Substantia nigra (tissue), 51 donors: ENCODE measurements at places on chromosomes 3 and 15.

DNA sequence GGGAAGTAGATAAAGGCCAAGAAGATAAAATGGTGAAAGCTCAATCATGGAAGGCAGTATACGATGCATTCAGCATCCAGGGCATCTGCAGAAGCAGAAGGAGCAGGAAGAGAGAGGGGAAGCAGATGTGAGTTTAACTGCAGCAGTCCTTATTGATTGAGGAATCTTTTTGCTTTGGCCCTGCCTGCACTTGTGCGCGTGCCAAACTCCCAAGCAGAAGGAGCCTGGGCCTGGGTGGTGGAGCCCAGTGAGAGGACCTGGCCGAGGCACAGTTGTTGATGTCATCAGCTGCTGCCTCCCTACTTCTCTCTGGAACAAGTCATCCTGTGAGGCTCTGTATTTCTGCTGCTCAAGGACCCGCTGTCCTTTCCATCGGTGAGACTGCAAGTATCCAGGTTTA, 65.5 kb upstream of the ROPN1 start:
- DNase-seq: peak; percentile 36

DNA sequence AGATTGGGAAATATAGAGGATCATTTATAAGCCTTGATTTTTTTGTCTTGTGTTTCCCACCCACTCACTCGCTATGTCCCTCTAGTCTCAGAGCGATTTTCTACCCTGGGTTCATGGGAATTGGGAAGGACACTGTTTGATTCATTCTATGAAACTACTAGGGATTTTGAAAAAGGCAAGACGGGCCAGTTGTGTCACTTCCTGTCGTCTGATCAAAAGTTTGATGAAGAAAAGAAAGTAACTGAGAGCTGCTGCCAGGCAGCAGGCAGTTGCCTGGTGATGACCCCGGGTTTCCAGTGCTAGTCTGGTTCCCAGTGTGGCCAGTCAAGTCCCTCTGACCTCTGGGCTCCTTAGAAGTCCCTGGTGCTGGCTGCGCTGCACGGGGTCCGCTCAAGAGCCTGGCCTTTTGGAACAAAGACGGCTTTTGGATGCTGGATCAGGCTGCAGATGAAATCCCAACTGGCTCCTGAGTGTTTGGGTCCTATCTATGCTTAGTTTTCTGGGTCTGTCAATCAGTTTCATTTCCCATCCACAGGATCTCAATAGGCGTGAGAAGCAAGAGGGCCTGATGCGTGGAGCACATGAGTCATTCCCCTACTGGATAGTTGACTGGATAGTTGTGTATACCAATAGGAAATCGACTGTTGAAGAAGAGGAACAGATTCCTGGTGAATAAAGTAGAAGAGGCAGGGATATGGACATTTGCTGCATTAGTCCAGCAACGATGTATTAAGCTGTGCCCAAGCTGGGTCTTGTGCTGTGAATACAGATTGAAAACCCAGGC, 89.7 kb downstream of the EEFSEC start:
- no peak for DNase-seq

GRCh38 chr15:26773067-26773877, 406 bp upstream of the GABRB3 start:
- DNase-seq: peak; percentile 12

DNA sequence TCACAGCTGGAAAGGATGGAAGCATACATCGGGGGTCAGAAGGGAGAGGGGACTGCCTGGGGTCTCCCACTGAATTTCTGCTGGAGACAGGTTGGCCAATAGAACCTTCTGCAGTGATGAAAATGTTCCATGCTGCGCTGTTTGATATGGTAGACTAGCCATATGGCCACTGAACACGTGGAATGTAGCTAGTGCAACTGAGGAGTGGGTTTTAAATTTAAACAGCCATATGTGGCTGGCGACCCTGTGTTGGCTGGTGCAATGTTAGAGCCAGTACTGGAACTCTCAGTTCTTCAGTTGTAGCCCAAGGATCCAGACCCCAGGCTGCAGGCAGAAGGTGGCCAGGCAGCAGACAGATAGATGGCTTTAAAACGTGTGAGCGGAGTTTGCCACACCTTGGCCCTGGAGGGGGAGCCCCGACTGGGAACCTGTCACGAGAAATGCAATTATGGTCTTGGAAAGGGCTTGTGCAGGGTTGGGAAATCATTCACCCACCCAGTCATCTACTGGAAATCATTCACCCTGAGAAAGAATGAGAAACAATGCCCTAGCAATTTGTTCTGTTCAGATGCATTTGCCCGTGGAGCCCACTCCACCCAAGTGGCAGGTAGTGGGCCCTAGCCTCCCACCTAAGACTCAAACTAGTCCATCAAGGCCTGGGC, 127.6 kb downstream of the FBLN2 start:
- no peak for DNase-seq

DNA sequence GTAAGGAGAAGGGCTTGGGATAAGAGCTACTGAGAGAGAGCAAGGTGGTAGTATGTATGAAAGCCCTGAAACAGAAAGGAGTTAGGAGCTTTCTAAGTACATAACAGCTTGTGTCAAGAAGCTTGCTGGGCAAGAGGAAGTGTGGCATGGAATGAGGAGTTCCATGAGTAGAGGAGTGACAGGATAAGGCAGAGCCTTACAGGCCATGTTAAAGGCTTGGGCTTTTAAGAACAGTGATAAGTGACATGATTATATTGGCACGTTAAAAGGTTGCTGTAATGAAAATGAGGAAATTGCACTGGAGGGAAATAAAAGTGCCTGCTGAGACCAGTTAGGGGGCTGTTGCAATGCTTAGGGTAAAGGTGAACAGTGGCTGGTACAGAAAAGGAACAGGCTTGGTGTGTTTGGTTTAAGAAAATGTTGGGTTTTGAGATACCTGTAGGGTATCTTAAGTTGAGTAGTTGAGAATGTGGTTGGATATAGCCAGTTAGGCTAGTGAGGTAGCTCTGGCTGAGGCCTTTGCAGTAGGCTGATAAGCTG, 49.0 kb downstream of the MEF2A start:
- no peak for DNase-seq

- DNase-seq: no peak
Measured at GRCh38 chr3:143070977-143071551, 48.5 kb upstream of the CHST2 start.

- DNase-seq: no peak
Measured at GRCh38 chr15:58537033-58537432, 105.2 kb downstream of the LIPC start.

- no peak for DNase-seq
Measured at GRCh38 chr3:58861551-58861950, 188.3 kb downstream of the CFAP20DC start.

- DNase-seq: no peak
Measured at GRCh38 chr15:76626611-76627010, 278.5 kb downstream of the SCAPER start.

- no peak for DNase-seq
Measured at GRCh38 chr15:80228959-80229610, 22.9 kb downstream of the CTXND1 start.

- no peak for DNase-seq
Measured at GRCh38 chr3:4926892-4927291, 52.3 kb upstream of the BHLHE40 start.

- no peak for DNase-seq
Measured at GRCh38 chr3:50371133-50371685, 11.9 kb upstream of the TMEM115 start.

DNA sequence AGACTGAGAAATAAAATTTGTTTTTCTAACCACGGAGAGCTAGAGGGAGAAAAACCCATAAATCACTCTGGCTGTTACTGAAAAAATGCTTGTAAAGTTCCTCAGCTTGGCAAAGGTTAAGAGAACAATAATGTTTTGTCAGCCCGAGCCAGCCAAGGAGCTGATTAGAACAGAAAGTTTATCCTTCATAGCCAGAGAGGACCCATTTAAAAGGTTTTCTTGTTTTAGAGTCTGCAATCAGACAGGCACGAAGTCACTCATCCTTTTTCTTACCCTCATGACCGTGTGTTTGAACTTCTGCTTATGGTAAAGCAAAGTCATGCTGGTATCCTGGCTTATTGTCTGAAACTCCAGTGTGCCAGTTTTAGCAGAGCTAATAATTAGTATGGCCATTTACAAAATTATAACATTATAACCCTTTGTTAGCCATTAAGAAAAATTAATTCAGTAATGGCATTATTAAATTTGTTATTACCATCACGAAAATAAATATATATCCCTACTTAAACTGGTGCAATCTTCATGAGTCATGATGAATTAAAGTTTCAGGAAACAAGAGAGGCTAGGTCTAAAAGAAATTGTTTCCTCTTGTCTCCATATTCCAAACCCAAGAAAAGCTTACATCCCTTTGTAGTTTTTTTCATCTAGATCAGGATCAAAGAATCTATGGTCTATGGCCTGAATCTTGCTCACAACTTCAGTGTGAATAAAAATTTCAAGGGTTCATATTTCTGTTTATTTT, 13.5 kb upstream of the STXBP5L start:
- no peak for DNase-seq

DNA sequence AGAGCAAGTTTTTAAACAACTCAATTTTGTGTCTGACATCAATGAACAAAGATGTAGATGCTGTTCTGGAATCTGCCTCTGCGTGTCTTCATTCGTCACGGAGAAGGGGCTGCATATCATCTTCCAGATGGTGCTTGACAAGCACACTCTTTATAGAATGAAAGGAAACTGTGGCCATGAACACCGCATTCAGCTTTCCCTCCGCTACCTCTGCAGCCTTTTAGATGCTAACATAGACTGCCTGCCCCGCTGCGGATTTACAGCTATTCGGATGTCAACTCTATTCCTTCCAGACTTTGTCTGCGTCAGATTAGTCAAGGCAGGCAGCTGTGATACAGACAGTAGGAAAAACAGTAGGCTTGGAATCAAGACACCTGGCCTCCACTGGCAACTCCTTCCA, 232.9 kb downstream of the TJP1 start:
- no peak for DNase-seq

- DNase-seq: no peak
Measured at GRCh38 chr3:15339001-15339400, 6.6 kb upstream of the SH3BP5 start.

- DNase-seq: no peak
Measured at GRCh38 chr3:113105966-113106660, 105.2 kb upstream of the BOC start.

DNA sequence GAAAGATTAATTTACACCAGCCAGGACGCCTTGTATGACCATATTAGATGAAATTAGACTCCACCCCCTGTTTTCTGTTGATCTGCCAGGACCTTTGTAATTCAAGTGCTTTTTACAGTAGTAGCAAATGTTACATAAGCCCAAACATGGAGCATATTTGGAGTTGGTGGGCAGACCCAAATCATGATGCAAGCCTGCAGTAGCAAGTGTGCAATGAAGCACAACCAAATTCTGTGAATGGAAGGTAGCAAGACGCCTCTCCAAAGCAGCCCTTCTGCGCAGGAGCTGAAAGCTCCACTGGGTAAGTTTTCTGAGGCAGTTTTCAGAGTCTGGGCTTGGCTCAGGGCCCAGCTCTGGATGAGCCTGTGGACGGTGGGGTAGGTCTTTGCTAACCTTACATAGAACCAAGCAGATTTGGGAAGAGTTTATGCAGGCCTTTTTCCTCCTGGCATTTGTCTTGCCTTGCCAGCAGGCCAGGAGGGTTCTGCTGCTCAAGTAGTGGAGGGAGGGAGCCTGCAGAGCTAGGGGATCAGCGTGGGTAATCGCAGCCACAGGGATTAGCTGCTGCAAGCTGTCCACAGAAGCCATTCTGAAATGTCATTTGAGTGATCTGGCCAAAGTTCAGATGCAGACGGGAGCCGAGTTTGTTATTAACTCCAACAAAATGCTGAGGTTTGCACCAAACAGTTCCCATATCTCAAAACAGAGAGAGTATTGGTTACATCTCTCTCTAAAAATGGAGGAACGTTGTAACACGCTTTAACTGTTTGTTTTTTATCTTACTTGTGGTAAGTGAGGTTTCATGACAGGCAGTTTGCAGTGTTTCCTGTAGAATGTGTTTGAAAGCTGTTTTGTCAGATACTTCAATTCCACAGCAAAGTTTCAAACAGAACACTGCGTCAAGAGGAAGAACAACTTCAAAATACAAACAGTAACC, 55.4 kb downstream of the PSMD6 start:
- DNase-seq: no peak

GRCh38 chr3:62785384-62785783, 89.8 kb downstream of the CADPS start:
- no peak for DNase-seq

GRCh38 chr3:114694251-114694650, 400.4 kb downstream of the TIGIT start:
- no peak for DNase-seq

GRCh38 chr3:86744051-86744450, 246.9 kb downstream of the VGLL3 start:
- DNase-seq: no peak

DNA sequence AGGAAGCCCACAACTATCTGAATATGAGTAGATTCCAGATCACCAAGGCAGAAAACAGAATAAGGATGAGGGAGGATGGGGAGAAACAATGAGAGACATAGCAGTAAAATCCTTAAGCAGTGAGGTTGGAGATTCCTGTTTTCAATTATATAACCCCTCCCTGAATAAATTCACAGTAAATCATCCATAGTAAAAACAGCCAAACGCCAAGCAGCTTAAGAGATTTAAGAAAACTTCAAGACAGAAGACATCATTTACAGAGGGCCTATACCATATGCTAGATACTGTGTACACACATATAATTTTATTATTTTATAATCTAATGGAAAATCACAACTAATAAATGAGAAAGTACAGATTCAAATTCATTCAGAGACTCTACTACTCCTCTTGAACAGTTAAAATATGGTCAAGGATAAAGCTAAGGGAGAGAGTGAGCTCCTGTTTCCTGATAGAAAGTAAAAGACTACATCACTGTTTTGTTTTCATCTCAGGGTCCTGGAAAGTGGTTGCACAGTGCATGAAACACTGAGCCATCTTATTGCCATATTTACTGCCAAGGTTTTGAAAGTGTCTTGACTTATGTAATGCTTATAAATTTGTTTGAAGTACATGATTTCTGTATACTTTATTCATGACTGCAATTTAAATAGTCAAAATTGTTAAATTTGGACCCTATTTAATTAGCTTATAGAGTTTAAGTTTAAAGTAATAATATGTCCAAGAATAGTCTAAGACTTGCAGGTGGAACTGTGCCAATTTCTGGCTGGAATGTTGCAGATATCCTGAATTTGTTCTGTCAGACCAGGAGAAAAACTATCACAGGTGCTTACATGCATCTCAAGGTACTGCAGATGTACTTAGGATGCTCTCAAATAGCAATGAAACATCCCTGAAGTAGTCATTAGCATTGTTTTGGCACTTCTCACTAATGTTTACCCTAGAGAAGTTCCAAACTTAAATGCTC, 141.4 kb downstream of the TBL1XR1 start:
- no peak for DNase-seq

DNA sequence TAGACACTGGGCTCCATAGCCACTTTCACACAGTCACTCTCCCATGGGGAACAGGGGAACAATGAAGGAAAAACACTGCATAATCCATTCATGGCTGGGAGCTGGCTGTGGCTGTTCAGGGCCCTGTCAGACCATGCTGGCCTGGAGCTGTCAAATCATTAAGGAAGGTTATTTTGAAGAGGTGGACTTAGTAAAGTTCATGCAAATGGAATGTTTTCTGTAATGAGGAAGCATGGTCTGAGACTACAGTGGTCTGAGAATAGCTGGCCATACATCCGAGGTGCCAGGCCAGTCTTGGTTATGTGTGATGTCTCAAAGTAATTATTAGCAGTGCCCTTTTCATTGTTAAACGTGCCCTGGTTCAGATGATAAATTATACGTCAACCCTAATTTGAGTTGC, 117.1 kb upstream of the MRPS22 start:
- no peak for DNase-seq
